ENCODE measurements at places on chromosomes 2 and 18. TPM values are rescaled to one million over a fixed set of nuclear protein-coding genes. Genes with fewer than 3 reads are reported as not detected.
A peak's percentile ranks its signal among the peaks of the same experiment; 100 is the strongest.

DNA sequence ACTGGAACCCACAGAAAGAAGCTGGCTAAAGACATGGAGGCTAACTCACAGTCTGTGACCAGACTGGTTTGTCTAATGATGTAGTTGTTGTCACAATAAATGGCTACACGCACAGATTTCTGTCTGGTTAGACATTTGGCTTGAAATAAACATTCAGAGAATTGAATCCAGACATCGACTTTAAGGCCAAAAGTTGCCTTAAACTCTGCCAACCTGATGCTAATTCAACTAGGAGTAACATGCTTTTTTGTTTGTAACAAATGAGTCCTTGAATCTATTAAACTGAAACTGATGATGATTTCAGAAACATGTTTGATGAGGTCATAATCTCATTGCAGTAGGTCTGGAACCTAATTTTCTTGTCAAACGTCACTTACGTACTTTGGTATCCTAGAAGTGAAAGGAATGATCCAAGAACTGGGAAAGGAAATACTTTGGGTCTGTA lies 123.8 kb downstream of the ERBB4 start:
- H3K4me3 ChIP-seq: no peak overlapping the region
- H3K4me1 ChIP-seq: no peaks in the 10 kb centered on the region
- H3K36me3 ChIP-seq: no peaks in the 10 kb centered on the region
- H3K27ac ChIP-seq: no peak overlapping the region
- DNase-seq: no peak

The OTOS gene
- not detected for total RNA-seq

GRCh38 chr18:10688766-10689165 lies 162.9 kb downstream of the NAPG start:
- no peaks in the 10 kb centered on the region for H3K36me3 ChIP-seq
- H3K27ac ChIP-seq: no peak overlapping the region
- peaks cover 63% of the 10 kb centered on the region for H3K27me3 ChIP-seq

GRCh38 chr18:741931-742512 lies 29.6 kb upstream of the ENOSF1 start:
- H3K4me3 ChIP-seq: no peak overlapping the region
- DNase-seq: peak; percentile 53
- H3K27ac ChIP-seq: no peak overlapping the region
- H3K27me3 ChIP-seq: no peaks in the 10 kb centered on the region
- peaks cover 26% of the 10 kb centered on the region for H3K36me3 ChIP-seq

The LAMA1 gene
- not detected for total RNA-seq

GRCh38 chr2:206535260-206535986 lies 92.1 kb downstream of the ADAM23 start:
- no peak for DNase-seq
- no peaks in the 10 kb centered on the region for H3K36me3 ChIP-seq
- peaks cover 16% of the 10 kb centered on the region for H3K27me3 ChIP-seq
- no peak overlapping the region for H3K27ac ChIP-seq

- no peak overlapping the region for H3K4me3 ChIP-seq
- no peaks in the 10 kb centered on the region for H3K4me1 ChIP-seq
- DNase-seq: no peak
Observed at GRCh38 chr2:136858656-136859055, 93.3 kb downstream of the THSD7B start.

GRCh38 chr2:217117523-217117922 lies 257.7 kb upstream of the TNP1 start:
- no peaks in the 10 kb centered on the region for H3K4me1 ChIP-seq
- no peak overlapping the region for H3K27ac ChIP-seq
- no peak overlapping the region for H3K4me3 ChIP-seq
- no peak for DNase-seq
- H3K27me3 ChIP-seq: no peaks in the 10 kb centered on the region
- H3K36me3 ChIP-seq: no peaks in the 10 kb centered on the region

DNA sequence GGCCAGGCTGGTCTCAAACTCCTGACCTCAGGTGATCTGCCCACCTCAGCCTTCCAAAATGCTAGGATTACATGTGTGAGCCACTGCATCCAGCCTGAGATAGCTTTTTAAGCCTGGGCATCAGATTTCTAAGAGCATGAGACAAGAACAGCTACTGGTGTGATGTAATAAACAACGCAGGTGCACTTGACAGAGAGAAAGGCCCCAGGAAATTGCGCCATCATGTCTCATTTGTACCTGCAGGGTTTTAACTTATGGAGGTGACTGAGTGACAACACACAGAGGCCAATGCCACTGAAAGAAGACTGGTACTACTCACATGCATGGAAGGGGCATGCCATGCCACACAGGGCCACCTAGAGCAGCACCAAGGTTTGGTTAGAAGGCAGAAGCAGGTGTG lies 209.4 kb downstream of the SP3 start:
- H3K4me1 ChIP-seq: no peaks in the 10 kb centered on the region
- DNase-seq: no peak
- no peaks in the 10 kb centered on the region for H3K36me3 ChIP-seq
- H3K27me3 ChIP-seq: no peaks in the 10 kb centered on the region
- H3K4me3 ChIP-seq: no peak overlapping the region

DNA sequence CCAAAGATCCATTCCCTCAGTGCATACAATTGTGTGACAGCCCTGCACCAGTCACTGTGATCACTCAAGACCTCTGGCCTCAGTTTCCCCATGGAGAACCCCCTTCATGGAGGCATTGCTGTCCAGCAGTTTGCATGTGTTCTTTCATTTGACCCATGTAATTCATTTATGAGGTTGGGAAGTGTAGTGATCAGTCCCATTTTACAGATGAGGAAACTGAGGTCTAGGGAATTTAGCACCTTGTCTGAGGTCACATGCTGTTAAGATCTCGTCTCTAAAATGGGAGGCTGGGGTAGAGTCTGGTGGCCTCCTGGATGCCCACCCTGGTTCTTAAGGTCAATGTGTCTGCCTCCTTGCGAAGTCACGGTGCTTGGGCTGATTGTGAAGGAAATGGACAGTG lies 19.1 kb downstream of the LDLRAD4 start:
- no peak overlapping the region for H3K27ac ChIP-seq
- no peak for DNase-seq
- no peaks in the 10 kb centered on the region for H3K36me3 ChIP-seq
- no peak overlapping the region for H3K4me3 ChIP-seq
- peaks cover 66% of the 10 kb centered on the region for H3K27me3 ChIP-seq
